ACHN (cell line): ENCODE measurements at places on chromosomes 16 and 17.
A peak's percentile ranks its signal among the peaks of the same experiment; 100 is the strongest.

DNA sequence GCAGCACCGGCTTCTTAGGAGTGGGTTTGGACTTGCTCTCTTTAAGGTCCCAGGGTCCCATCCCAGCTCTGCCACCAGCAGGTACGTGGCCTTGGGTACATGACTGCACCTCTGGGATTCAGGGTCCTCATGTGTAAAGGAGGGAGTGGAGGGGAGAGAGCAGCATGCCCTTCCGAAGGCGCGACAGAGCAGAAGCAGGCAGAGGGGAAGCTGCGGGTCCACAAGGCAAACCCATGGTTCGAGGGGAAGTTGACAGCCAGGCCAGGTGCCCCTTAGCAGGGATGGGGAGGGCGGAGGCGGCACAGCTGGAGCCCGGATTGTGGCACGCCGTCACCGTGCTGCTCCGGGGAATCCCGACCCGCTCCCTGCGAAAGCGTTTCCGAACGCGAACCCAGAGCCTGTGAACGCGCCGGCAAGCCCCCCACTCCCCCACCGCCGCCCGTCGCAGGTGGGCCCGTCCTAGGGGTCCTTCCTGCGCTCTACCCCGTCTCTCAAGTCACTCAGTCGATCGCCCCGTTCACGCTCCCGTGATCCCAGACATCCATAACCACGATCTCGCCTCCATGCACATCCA, 4.1 kb upstream of the TBX2 start:
- DNase-seq = no peak

GRCh38 chr16:87132361-87133014, 184.7 kb downstream of the C16orf95 start:
- DNase-seq = no peak

DNA sequence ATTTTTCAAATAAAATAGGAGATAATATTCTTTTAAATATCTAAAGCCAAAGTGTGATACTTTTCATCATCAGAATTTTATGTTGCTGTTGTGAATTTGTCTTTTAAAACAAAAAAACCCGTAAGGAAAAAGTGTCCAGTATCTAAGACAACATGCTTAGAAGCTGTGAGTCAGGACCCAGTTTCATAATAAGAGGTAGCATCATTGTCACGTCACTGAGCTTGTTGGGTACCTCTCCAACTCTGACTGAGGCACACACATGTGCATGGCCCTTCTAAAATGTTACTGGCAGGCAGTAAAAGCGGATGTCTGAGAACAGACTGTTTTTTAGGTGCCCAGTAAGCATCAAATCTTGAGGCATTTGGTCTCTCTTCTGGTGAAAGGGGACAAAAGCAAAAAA, 2.5 kb downstream of the CIAPIN1 start:
- no peak for DNase-seq

DNA sequence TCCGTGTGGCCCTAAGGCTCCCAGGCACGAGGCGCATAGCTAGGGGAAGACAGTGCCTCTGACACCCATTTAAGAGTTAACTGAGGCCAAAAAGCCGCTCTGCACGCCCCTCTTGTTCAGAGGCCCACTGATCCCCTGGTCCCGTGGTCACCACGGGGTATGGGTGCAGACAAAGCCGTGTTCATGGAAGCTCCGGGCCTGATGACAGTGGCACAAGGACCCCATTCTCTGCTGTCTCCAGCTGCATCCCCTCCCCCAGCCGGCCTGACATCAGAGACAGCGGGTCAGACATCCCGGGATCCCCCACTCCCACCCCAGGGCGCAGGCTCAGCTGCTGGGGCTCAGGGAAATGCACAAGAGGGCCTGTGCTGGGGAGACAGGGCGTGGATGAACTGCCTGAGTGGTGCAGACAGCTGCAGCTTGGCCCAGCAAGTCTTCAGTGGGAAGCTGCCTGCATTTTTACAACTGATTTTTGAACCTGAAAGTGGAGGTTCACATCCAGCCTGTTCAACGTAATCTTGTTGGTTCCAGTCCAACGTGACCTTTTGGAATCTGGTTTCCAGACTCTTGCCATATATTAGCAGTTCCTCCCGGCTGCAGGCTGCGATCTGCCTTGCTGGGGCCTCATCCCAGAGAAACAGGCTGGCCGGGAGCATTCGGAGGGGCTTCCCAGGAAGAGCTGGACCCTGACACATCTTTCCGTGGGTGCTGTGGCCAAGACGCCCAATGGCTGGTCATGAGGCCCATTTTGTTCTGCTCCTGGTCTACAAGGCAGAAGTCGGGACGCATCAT, 9.7 kb upstream of the BAHCC1 start:
- DNase-seq = no peak

DNA sequence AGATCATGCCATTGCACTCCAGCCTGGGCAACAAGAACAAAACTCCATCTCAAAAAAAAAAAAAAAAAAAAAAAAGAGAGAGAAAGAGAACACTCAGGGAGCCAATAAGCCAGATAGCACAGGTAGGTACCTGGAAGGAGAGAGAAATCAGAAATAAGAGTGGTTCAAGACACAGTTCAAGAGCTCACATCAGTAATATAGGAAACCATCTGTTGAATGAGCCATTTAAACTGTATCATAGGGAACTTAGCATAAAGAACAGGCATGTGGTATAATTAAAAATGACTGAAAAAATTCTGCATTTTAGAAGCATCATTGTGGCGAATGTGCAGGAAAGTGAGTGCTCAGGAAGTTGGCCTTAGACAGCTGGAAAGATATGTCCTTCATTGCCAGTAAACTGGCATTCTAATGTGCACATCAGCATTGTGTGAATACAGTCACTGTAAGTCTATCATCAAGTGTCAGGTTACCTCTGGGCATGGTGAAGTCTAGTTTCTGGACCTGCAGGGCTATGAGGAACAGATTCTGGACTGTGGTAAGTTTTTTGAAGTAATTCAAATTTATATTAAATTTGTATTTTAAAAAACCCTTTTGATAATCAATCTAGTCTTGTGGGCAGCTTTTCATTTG, 20.4 kb downstream of the KRT12 start:
- DNase-seq = no peak

DNA sequence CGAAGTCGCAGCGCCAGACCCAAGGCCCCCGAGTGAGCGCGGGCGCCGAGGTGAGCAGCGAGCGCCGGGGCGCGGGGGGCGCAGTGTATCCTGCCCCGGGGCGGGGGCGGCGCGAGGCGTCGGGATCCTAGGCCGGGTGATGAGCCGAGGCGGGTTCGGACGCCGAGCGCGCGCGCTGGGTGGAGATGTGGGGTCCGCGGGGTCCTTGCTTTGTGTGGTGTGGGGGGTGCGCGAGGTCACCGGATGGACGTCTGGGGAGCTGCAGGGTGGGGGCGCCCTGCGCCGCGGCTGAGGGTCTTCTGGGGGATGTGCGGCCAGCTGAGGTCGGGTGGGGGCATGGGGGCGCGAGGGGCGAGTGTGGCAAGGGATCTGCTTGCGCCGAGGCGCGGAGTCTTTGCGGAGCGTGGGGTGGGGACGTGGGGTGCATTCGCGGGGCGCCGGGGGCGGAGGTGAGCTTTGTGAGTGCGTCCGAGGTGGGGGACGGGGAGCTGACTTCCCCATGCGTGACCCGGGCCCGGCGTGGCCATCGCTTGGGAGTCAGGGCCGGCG, 560 bp downstream of the RAI1 start:
- peak; percentile 44 for DNase-seq

- no peak for DNase-seq
These were observed 97.0 kb downstream of the PRKCA start for GRCh38 chr17:66399441-66399840.
